ENCODE measurements at places on chromosomes 5 and 9. TPM values are rescaled to one million over a fixed set of nuclear protein-coding genes. Genes with fewer than 3 reads are reported as not detected.

Gene GCNT1
- total RNA-seq = 9.9 TPM

Gene MAMDC4
- 5.1 TPM for total RNA-seq

Gene CYLC2
- not detected for total RNA-seq

Gene C5orf63
- total RNA-seq = 1.9 TPM

Gene NXNL2
- total RNA-seq = not detected

Gene IQGAP2
- total RNA-seq = 2.7 TPM

Gene CDKN2B-AS1
- total RNA-seq = 2.2 TPM

Gene SMC2
- total RNA-seq = 15.5 TPM

Gene PFN3
- not detected for total RNA-seq

Gene MCC
- 35.5 TPM for total RNA-seq

Gene HAND1
- not detected for total RNA-seq

Gene CNTNAP3
- total RNA-seq = 57.2 TPM

DNA sequence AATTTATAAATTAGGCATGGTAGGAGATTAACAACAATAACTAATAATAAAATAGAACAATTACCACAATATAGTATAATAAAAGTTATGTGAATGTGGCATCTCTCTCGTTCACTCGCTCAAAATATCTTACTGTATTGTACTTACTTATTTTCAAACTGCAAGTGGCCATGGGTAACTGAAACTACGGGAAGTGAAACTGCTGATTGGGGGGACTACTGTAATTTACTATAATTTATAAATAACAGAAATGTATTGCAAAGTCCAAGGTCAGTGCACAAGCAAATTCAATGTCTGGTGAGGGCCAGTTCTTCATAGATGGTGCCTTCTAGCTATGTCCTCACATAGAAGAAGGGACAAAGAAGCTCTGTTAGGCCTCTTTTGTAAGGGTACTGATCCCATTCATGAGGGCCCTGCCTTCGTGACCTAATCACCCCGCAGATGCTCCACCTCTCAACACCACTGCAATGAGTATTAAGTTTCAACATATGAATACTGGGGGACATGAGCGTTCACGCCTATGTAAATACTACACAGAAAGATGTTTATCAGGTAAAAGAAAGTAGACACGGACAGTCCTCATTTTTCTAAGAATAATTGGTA, 39.0 kb downstream of the KCNIP1 start:
- DNase-seq = no peak

DNA sequence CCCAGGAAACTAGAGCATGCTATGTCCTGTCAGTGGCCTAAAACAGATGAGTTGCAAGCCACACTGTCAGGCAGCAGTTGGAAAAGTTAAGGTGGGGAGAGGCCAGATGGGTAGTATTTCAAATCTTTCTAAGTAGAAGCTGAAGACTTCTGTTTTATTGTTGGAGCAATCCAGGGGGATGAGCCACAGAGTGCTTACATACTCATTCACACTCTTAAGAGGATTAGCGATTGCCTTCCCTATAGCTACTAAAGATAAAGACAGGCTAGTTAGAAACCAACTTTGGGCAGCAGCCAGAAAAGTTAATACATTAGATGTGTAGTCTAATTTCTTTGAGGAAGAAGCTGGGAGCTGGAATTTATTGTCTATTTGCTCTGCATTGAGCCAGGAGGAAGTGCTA, 61.7 kb upstream of the ELAVL2 start:
- DNase-seq = no peak

DNA sequence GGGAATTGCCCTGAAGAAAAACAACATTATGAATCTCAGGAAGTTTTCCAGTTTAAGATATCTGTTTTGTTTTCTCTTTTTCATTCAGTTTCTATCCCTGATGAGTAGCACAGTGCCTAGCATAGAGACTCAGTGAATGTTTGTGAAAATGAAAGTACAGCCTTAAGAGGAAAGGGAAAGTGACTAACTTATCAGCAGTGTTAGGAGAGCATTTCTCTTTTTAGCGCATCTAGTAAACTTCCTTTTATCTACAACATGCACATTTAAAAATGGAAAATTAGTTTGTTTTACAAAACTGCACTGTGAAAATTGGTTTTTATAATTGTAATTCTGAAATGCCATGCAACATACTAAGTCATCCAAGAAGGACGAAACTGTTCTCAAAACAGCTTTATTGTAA, 110.8 kb downstream of the SMARCA2 start:
- peak; percentile 37 for DNase-seq

DNA sequence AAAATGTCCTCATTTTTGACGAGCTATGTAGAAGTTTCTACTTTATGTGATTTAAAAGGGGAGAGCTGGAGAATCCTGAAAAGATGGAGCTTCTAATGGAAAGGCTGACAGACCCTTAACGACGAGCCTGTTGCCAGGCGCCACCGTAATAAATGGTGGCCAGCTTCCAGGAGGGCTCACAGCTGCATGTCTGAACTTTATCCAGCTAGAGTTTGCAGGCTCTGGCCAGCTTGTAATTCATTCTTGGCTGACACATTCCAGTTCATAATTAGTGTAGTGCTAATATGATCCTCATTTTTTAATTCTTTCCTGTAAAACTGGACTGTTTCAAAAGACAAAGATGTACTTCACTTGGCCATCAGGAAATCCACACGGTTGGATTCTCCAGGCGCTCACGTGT, 246.7 kb downstream of the GAS1 start:
- DNase-seq = no peak

- DNase-seq = no peak
Observed at GRCh38 chr5:67746103-67746502, 469.5 kb upstream of the PIK3R1 start.

- DNase-seq = no peak
Observed at GRCh38 chr9:89412951-89413350, 85.0 kb downstream of the SEMA4D start.

- no peak for DNase-seq
Observed at GRCh38 chr9:95029288-95029687, 288.2 kb downstream of the FANCC start.

DNA sequence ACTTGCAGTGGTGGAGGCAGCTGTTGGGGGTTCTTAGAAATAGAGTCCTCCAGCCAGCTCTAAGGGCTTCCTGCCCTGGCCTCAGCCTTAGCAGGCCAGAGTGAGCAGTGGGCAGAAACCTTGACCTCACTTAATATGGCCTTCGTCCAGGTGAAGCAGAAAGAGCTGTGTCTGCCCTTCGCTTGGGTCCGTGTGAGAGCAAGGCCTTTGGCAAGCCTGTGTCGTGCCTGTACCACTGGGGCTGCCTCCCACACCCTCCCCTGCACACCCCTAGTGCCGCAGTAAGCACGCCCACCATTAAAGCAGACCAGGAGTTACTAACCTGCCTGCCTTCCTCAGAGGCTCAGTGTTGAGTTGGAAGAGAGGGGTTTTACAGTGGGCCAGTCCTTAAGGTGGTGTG, 13.6 kb downstream of the ARPC5L start:
- no peak for DNase-seq

GRCh38 chr9:99787556-99787955, 34.1 kb upstream of the NR4A3 start:
- DNase-seq = no peak

- DNase-seq = no peak
Observed at GRCh38 chr9:98690686-98691085, 18.0 kb downstream of the GABBR2 start.

GRCh38 chr9:71515626-71516025, 252.7 kb downstream of the CEMIP2 start:
- DNase-seq = no peak

DNA sequence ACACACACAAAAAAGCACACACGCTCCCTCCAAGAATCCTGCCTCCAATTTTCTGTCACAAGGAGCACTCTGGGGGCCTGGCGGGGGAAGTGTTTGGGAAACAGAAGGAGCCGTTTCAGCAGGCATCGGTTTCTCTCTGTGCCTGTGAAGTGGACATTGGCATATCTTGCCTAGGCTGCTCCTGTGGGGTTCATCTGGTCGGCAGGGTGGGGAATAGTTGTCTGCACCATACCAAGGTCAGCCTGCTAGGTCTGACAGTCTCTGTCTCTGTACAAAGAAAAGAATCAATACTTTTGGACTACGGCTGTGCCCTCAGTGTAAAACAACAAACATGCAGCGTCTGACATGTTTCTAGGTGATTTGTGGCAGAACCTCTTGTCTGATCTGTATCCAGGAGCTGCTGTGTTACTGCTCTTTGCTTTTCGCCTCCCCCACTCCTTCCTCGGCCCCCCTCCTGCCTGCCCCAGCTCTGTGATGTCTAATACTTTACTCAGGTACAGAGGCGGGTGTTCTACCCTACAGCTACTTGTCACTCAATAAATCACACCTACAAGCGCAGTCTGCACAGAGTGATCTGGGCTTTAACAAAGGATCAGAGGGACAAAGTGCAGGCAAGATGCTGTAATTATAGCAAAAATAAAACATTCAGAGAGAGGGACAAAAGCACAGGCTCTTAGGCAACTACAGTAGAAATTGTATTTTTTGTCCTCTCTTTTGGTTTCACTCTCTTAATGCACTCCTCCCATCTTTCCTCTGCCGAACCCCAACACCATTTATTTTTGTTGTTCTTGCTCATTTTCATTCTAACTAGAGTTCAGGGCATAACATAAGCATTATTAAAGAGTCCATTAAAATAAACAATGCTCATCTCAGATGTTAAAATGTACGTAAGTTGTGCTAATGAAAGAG, 216.7 kb downstream of the BNC2 start:
- DNase-seq = no peak

- peak; percentile 93 for DNase-seq
Observed at GRCh38 chr9:4315582-4316215, 15.8 kb upstream of the GLIS3 start.

GRCh38 chr9:117957267-117957666, 253.1 kb downstream of the TLR4 start:
- DNase-seq = no peak

- DNase-seq = no peak
Observed at GRCh38 chr5:173317852-173318251, 10.4 kb downstream of the STC2 start.

DNA sequence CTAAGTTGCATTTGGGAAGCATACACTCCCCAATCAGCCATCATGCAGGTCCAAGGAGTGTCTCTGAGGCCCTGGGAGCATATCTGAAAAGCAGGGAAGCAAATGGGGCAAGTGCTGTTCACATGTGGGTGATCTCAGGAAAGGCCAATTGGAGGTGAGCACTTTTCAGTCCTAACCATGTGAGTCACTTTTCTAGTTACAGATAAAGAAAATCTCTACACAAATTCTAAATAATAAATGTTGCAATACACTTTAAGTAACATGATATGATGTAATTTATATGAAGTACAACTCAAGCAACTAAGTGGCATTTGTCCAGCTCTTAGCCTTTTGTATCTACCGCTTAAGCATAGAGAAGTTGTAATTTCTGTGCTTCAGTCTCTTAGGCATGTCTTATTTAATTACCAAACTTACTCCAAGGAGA, 18.4 kb downstream of the ADAMTS16 start:
- no peak for DNase-seq

GRCh38 chr5:43415935-43416802, 4.0 kb upstream of the CCL28 start:
- no peak for DNase-seq

- no peak for DNase-seq
Observed at GRCh38 chr5:140287801-140288521, 14.9 kb downstream of the PFDN1 start.

- peak; percentile 25 for DNase-seq
Observed at GRCh38 chr9:3992924-3993323, 306.9 kb downstream of the GLIS3 start.

DNA sequence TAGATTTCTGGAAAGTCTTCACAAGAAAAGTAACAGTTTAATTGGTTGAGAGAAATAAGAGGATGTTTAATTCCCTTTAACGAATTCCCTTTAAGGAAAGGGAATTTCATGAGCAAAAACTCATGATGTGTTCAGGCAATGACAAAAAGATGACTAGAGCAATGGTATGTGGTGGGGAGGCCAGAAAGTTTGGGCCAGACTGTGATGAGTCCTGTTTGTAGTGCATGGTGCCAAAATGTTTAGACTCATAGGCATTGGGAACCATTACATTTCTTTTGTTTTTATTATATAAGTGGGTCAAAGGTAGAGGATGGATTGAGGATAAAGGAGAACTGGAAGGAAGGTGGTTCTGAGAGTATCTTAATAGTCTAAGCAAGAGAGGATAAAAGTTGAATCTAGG, 10.9 kb downstream of the CNTRL start:
- no peak for DNase-seq

- no peak for DNase-seq
Observed at GRCh38 chr5:124935065-124935464, 188.6 kb upstream of the ZNF608 start.

- DNase-seq = no peak
Observed at GRCh38 chr5:111200828-111201227, 23.4 kb upstream of the CAMK4 start.

- DNase-seq = no peak
Observed at GRCh38 chr5:67588389-67588788, 391.8 kb upstream of the CD180 start.

Measured in dermis blood vessel endothelial cell (primary cell).